GM12864 (cell line): ENCODE measurements at places on chromosomes 6 and 20.

GRCh38 chr6:121237859-121238258 is 96.4 kb downstream of the TBC1D32 start:
- no peak for DNase-seq

- DNase-seq: no peak
These were observed 98.8 kb downstream of the MYLK4 start for GRCh38 chr6:2651961-2652360.

DNA sequence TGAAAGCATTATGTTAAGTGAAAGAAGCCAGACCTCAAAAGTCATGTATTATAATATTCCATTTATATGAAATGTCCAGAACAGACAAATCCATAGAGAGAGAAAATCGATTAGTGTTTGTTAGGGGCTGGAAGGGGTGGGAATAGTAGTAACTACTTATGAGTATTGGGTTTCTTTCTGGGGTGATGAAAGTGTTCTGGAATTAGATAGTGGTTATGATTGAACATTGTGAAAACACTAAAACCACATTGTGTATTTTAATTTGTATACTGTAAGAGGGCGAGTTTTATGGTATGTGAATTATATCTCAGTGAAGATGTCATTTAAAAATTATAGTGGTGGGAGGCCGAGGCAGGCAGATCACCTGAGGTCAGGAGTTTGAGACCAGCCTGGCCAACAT is 52.0 kb upstream of the KIF13A start:
- DNase-seq: no peak

GRCh38 chr6:7896465-7896987 is 14.1 kb downstream of the TXNDC5 start:
- DNase-seq: no peak
